ENCODE measurements at places on chromosomes 5 and 9. TPM values are rescaled to one million over a fixed set of nuclear protein-coding genes. Genes with fewer than 3 reads are reported as not detected.
A peak's percentile ranks its signal among the peaks of the same experiment; 100 is the strongest.

PNPLA7 gene
- total RNA-seq, result 10.1 TPM

PCDHA7 gene
- 0.45 TPM for total RNA-seq

DNA sequence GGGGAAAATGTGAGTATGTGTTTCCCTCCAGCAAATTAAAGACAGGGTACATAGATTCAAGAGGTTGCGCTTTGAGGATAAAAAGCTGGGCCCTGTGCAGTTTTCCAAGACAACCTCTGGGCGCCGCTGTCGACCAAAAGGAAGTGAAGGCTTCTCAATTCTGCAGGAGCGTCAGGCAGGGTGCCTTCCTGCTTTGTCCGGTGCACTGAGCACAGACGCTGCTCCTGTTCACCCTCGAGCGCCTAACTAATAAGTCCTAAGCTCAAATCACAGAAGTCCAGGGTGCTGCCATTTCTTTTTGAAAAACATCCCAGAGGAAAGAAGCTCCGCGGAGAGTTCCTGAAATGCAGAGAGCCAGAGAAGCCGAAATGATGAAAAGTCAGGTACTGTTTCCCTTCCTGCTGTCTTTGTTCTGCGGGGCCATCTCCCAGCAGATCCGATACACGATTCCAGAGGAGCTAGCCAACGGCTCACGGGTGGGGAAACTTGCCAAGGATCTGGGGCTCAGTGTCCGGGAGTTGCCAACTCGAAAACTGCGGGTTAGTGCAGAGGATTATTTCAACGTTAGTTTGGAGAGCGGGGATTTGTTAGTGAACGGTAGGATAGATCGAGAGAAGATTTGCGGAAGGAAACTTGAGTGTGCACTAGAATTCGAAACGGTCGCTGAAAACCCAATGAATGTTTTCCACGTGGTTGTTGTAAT is at the start of gene PCDHGB1:
TSS of gene PCDHGB1 (plus strand) at position 183 of the 703 bp plus-strand sequence. CDS start at position 345, 162 bp downstream.
- no peak within 1 kb of the TSS for H3K27ac ChIP-seq
- no peaks in the 10 kb centered on the region for H3K4me1 ChIP-seq
- no peaks in the 10 kb centered on the region for H3K27me3 ChIP-seq
- DNase-seq, result peak; percentile 65

DNA sequence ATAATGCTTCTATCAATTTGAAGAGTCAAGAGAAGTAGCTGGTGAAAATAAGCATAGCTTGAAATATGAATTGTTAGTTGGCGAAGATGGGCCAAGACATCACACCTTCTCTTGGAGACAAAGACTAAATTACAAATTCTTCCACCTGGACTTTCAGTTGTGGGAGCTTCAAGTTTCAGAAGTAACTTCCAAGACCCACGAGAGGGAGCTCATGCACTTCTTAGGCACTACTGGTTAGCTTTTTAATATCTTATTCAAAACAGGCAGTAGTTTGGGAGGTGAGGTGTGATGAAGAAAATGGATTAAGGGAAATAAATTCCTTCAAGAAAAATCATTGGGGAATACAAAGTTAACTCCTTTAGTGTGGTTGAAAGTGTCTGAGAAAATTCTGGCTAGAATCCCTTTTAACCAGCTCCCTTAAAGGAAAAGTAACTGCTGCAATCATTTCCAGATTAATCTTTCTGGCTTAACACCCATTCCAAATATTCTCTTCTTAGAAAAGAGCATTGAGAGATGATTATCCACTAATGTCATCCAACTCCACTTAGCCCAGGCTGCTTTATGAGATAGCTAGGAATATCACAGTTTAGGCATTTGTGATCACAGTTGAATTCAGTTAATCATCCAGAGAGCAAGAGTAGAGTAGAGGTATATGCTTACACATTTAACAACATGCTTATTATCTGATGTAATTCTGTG is 139.5 kb upstream of the DMRTA1 start:
- DNase-seq, result peak; percentile 12
- no peak overlapping the region for H3K4me3 ChIP-seq
- no peak overlapping the region for H3K27ac ChIP-seq
- no peaks in the 10 kb centered on the region for H3K27me3 ChIP-seq

DNA sequence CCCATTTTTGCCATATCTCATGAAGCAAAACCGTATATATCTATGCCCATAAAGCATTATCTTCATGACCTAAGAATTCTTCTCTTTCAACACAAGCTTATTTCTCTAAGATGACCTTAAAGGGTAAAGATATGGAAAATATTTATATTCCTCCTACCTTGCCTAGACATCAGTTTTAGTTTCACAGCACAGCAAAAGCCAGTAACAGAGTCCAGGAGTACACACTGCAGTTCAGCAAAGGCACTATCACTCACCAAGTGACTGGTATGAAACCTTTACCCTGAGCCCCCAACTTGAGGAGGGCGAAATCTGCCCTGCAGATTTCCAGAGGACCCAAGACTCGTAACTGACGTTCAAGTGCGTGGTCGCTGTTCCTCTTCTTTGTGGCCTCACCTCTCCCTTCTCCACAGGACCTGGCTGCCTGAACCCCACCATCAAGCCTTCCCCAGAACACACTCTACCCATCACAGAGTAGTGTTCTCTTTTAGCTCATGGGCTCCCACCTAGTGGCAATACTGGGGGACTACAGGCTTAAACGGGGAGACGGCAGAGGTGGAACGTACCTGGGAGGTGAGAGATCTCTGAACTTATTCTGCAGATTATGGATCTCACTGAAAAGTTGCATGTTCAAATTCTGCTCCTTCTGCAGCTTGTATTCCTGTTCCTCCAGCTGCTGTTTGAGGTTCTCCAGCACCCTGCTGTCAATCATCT is 141.0 kb downstream of the CDK5RAP2 start:
- peak; percentile 8 for DNase-seq
- peaks cover 9% of the 10 kb centered on the region for H3K4me1 ChIP-seq
- H3K27me3 ChIP-seq, result no peaks in the 10 kb centered on the region
- no peak overlapping the region for H3K27ac ChIP-seq
- peaks cover 9% of the 10 kb centered on the region for H3K36me3 ChIP-seq

DNA sequence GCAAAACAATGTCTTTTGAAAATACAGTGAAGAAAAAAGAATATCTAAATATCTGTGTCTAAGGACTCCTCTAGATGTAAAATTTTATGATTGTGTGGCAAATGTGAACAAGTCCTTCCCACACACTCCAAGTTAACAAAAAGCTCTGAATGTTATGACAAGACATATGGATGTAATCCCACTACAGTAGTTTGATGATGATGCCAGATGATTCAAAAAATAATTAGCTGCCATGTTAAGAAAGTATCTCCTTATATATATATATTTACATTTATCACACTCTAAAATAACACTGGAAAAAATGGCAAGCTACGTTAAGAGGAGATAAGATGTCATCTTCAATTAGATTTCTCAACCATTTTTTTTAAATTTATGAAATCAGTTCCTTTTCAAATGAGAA is 178.5 kb downstream of the NFIB start:
- H3K27me3 ChIP-seq, result no peaks in the 10 kb centered on the region
- H3K36me3 ChIP-seq, result no peaks in the 10 kb centered on the region
- H3K4me1 ChIP-seq, result peaks cover 12% of the 10 kb centered on the region
- DNase-seq, result no peak
- H3K4me3 ChIP-seq, result no peak overlapping the region
